NCI-H1105 treated with DMSO at 0.1 percent for 48 hours (cell line): ENCODE measurements at places on chromosomes 6 and 20.
A peak's percentile ranks its signal among the peaks of the same experiment; 100 is the strongest.

- DNase-seq: no peak
Observed at GRCh38 chr6:135692426-135692825, 159.1 kb upstream of the PDE7B start.

GRCh38 chr6:164345327-164345726, 930.8 kb downstream of the QKI start:
- no peak for DNase-seq

GRCh38 chr6:38687043-38687353, 15.9 kb downstream of the GLO1 start:
- no peak for DNase-seq

DNA sequence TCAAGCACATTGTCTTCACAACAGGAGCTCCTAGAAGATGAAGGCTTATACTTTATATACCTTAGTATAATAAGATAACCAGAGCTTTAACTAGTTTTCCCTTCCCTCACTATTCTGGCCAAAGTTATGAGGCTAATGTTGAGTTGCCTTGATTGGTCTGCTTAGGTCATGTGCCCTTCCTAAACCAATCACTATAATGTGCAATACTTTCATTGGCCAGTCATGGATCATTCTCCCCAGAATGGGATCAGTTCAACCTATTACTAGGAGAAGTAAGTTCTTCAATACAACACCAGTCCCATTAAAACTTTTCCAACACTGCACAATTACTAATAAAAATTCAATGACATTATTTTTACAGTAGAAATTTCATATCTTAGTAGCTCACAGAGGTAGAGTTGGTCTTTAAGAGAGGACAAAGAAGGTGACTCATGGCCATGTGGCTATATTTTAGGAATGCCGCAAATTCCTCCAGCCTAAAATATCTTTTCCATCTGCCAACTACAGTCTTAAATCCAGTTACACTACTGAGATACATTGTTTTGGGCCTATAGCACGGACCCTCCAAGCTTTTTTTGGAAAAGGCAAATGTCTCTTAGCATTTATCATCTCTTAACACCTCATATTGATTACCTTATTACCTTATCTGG, 12.5 kb upstream of the POU3F2 start:
- DNase-seq: no peak

- DNase-seq: no peak
Observed at GRCh38 chr20:40562031-40562430, 127.0 kb downstream of the MAFB start.

- peak; percentile 80 for DNase-seq
Observed at GRCh38 chr6:148027201-148027600, 315.4 kb upstream of the SASH1 start.

GRCh38 chr6:139852488-139853140, 478.2 kb upstream of the CITED2 start:
- DNase-seq: no peak

DNA sequence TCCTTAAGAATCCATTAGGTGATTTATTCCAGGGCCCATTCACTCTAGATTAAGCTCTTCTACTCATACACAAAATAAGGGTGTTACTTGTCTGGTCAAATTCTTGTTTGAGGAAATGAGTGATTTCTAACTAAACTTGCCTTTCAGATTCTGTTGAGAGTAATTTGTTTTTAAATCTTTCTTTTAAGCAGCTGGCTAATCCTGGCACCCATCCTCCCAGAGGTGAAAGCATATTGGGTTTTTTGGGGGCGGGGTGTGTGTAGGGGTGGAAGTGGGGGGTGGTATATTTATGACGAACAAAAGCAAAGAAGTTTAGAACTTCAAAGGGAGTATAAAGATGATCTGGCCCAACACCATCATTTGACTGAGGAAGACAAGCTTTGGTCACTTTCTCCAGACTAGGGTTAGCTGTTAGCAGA, 94.7 kb downstream of the RTN4IP1 start:
- DNase-seq: no peak

DNA sequence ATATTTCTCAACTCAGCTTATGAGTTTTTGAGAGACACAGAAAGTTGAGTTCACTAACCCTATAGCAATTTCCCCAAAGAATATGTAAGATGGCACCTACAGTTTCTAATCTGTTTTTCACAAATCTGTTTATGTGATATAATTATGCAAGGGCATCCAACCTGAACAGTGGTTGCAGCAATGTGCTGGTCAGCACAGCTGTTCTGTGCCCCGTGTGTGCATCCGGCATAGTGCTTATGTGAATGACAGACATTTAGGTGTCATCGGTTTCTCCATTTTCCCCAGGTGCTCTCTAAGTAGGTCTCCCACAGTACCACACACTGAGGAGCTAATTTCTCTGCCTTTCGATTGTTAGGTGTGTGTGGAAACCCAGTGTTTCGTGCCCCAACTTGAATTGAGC, 7.7 kb upstream of the BACH2 start:
- DNase-seq: no peak

DNA sequence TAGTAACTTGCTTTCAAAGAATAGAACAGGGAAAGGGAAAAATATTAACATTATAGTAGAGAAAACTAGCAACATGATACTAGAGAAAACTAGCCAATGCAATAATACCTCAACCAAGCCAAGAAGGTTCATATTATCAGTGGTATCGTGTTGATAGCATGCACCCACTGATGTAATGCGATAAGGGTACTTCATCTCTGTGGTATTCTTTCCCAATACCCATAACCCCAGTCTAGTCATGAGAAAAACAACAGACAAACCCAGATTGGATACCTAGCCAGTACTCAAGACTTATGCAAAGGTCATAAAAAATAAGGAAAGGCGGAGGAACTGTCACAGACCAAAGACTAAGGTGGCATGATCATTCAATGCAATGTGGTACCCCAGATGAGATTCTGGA, 21.0 kb downstream of the BLOC1S5 start:
- no peak for DNase-seq

DNA sequence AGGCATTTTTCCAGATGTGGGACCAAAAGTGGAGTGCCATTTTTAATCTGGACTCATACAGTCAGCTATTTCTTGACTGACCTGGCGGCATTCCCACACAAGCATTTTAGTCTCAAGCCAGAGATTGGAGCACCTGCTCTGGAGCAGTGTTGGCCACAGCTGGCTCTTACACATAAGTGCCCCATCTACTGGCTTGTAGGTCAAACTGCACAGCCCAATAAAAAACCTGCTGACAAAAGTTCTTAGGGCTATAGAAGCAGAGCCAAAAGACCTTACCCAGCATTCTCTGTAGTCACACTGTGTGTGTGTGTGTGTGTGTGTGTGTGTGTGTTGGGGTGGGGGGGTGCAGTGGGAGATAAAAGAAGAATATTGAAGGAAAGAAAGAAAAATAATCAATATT, 38.6 kb upstream of the SENP6 start:
- peak; percentile 21 for DNase-seq

DNA sequence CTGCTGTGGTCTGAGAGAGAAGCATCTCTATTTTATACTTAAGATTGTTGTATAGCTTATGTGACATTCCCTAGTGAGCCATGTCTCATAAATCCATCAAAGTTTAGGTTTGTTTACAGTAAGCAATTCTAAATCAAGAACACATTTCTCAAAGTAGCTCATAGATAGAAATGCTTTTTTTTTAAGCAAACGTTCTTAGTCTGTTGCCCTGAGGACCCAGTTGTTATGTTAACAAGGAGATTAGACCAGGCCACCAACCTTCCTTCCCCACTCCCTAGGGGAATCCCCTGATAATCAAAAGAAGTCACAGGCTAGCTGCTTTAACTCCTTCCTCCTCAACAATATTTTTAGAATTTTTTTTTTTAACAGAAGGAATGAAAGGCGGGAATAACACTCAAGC, 169.0 kb downstream of the FUT9 start:
- DNase-seq: no peak

DNA sequence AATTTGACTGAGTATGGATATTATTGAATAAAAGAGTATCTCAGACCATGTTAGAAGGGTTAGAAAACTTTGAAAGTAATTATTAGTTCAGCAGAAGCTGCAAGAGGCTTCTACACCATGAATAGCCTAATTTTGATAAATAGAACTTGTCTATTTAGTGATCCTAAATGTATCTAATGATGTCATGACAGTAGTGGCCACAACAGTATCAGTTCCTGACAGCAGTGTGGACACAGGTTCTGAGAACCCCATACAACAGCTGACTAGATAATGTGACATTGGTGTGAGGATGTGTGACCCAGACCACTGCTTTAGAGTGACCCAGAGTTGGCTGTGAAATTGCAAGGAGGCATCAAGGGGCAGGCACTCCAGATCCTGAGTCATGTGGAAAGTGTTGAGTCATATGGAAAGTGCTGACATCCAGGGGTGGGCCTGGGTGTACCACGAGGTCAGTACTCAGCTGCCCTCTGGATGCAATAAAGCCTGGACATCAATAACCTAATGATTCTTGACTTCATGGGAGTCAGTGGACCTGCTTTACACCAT, 754.7 kb downstream of the DHX35 start:
- no peak for DNase-seq

- DNase-seq: no peak
Observed at GRCh38 chr6:129102741-129103140, 219.8 kb downstream of the LAMA2 start.

- no peak for DNase-seq
Observed at GRCh38 chr6:15357782-15358181, 111.9 kb downstream of the JARID2 start.

- DNase-seq: no peak
Observed at GRCh38 chr6:155315516-155315871, 1.2 kb upstream of the TFB1M start.

- DNase-seq: peak; percentile 41
Observed at GRCh38 chr6:63307581-63308246, 12.1 kb downstream of the LGSN start.

- no peak for DNase-seq
Observed at GRCh38 chr6:119445666-119446065, 96.1 kb upstream of the MAN1A1 start.
